Fibroblast of skin of right biceps (primary cell): ENCODE measurements at places on chromosomes 13 and 19.

GRCh38 chr19:10389863-10390262 lies 9.5 kb upstream of the TYK2 start:
- DNase-seq, result peak; percentile 17

- DNase-seq, result peak; percentile 91
Observed at GRCh38 chr19:11355160-11356073, at the start of gene PLPPR2. Gene PLPPR2, plus strand, starts transcription at chr19:11355432. Its CDS starts 2,242 bp downstream, at chr19:11357674.

- no peak for DNase-seq
Observed at GRCh38 chr19:19292607-19293006, 19.5 kb upstream of the TM6SF2 start.

- no peak for DNase-seq
Observed at GRCh38 chr13:66926200-66926850, 303.8 kb downstream of the PCDH9 start.

DNA sequence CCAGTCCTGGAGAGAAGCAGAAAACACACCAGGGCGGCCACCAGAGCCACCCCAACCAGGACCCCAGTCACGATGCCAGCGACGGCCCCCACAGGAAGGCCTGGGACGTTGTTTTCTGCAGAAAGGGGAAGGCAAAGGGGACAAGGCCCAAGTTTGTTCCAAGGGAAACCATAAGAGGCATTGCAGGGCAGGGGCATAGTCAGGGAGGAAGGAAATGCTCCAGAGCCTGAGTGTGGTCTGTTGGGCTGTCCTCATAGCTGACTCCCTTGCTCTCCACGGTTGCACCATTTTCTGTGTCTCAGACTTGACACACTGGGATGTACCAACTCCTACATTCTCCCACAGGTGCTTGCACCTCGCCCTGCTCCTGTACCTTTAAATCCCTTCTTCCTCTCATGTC lies 5.2 kb downstream of the CEACAM4 start:
- DNase-seq, result no peak

DNA sequence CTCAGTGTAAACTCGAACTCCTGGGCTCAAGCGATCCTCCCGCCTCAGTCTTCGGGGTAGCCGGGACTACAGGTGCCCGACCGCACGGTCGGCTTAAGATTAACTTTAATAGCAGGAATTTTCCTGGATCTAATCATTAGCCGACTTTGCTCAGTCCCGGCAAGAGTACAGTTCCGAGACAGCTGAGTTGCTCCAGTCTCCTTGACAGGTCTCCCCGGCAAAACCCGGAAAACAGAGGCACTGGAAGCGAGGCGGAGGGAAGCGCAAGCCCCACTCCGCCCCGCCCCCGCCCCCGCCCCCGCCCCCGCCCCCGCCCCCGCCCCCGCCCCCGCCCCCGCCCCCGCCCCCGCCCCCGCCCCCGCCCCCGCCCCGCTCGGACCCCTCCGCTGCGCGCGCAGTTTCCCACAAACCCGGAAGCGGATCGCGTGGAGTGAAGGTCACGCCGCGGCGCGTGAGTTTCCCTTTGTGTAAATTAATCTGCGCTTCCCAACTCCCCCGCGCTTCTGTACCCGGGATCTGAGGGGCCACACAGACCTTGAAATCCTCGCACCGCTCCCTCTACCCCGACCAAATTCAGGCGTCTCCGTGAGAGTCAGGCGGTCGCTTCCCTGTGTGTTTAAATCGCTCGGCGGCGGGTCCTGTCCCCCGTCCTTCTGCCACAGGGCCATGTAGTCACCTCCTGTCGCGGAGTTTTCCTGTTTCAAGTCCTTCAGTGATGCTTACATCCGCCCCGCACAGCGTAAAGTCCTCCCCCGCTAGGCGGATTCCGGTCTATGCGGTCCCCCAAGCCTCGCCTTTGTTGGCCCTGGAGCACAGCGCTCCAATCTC lies at the start of gene ZNF480:
Gene ZNF480, plus strand, starts transcription at position 397 of the 828 bp plus-strand sequence. CDS start 3,244 bp downstream, outside the sequence.
- DNase-seq, result peak; percentile 79

DNA sequence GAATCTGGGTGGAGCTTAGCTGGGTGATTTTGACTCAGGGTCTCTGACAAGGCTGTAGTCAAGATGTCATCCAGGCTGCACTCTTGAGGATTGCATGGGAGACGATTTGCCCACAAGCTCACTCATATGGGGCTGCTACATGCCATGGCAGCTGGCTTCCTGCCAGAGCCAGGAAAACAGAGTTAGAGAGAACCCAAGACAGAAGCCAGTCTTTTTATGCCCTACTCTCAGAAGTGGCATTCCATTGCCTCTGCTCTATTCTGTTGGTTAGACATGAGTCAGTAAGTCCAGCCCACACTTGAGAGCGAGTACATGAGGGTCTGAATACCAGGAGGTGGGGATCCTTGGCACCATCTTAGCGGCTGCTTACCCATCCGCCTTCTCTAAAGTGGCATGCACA lies 9.5 kb downstream of the POLR1D start:
- no peak for DNase-seq

GRCh38 chr13:35789335-35790165 lies 313.1 kb upstream of the MAB21L1 start:
- peak; percentile 50 for DNase-seq

- DNase-seq, result peak; percentile 21
Observed at GRCh38 chr13:95387733-95388207, 86.5 kb upstream of the ABCC4 start.

GRCh38 chr13:106599875-106600797 lies 32.2 kb upstream of the ARGLU1 start:
- peak; percentile 89 for DNase-seq

- no peak for DNase-seq
Observed at GRCh38 chr13:35694031-35694430, 217.5 kb upstream of the MAB21L1 start.

GRCh38 chr13:36680913-36681312 lies 7.1 kb downstream of the SERTM1 start:
- no peak for DNase-seq

- peak; percentile 70 for DNase-seq
Observed at GRCh38 chr19:40465025-40465556, 454 bp downstream of the BLVRB start.

DNA sequence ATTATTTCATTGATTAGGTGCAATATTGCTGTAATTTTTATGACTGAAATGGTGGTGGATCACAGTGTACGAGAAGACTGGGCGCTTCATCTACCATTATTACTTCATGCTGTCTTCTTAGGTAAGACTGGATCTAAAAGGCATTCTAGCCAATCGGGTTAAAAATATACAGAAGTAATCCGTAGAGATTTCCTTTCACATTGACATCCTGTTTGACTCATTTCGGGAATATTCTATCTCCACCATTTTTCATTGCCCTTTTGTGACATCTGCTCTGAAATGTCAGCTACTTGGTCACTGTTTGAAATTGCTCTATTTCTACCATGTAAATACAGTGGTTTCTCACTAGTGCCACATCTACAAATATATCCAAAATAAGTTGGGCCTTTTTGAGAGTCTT lies 90.2 kb downstream of the ZAR1L start:
- DNase-seq, result no peak

DNA sequence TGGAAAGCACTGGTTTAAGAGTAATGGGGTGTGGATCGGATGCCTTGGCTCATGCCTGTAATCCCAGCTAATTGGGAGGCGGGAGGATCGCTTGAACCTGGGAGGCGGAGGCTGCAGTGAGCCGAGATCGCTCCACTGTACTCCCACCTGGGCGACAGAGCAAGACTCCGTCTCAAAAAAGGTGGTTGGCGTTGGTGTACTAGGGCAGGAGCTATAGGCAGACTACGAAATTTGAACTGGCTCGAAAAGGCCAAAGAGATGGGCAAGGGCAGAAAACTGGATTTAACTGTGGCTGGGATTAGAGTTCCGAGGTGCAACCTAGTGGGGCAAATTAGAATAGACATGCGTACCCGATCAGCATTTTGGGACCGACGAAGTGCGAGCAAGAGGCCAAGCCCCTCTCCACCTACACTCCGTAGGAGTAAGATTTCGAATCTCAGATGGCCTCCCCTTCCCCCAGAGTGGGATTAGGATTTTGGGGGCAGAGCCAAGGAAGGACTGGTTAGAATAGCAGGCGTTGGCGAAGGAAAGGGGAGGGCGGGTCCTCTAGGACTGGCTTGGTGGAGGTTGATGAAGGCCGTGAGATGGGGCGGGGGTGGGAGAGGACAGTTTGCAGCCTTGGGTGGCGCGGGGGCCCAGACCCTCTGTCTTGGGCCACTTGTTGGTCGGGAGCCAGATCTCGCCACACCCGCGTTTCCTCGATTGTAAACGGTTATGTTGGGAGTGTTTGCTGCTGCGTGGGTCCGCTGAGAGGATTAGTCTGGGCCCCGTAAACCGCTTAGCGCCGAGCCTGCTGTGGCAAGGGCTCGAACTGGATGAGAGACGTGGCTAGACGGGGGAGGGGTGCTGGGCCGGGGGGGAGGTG lies 2.0 kb upstream of the INAFM1 start:
- DNase-seq, result no peak
